ENCODE measurements at places on chromosomes 3 and 15.

GRCh38 chr3:146529021-146529420, 15.4 kb downstream of the PLSCR1 start:
- no peak for DNase-seq

DNA sequence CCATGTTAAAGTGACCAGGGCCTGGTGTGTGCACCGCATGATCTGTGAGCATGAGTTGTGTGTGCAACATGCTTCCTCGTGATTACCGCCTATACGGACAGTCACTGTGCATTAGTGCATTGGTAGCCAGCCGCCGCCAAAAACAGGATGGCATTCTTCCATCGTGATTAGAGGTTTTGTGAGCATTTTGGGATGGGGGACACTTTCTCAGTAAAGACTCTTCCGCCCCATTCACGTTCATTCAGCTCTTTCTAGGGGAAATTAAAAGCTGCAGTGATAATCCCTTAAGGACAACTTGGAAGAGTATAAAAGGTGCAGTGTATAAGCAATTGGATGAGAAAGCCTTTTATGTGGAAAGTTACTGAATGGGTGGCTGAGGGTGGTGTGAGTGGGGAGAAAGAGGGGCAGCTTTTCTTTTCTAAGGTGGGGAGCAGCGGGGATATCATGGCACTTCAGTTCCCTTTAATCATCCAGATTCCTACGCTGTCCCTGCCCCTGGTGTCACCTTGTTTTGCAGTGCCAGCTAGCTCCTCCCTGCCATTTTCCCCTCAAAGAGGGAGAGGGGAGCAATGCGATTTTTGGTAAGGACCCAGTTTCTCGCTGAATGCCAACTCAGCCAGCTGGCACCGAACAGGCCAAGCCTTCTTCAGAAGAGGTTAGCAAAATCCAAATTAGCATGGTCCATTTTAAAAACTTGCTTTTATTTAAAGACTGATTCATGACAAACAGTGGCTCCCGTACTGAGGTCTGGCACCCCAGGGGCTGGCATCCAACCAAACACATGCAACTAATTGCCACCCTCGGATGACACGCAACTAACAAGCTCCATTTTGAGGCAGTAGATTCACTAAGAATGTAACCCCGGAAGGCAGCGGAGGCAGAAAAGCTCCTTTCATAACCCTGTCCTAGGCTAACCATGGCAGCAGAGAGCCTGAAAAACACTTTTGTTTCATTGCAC, 447.8 kb downstream of the FHIT start:
- no peak for DNase-seq

GRCh38 chr3:101851850-101852714, 2.8 kb downstream of the NFKBIZ start:
- no peak for DNase-seq

GRCh38 chr15:61668444-61668843, 391.8 kb downstream of the VPS13C start:
- no peak for DNase-seq

GRCh38 chr3:14814411-14814871, 4.3 kb upstream of the FGD5 start:
- no peak for DNase-seq

DNA sequence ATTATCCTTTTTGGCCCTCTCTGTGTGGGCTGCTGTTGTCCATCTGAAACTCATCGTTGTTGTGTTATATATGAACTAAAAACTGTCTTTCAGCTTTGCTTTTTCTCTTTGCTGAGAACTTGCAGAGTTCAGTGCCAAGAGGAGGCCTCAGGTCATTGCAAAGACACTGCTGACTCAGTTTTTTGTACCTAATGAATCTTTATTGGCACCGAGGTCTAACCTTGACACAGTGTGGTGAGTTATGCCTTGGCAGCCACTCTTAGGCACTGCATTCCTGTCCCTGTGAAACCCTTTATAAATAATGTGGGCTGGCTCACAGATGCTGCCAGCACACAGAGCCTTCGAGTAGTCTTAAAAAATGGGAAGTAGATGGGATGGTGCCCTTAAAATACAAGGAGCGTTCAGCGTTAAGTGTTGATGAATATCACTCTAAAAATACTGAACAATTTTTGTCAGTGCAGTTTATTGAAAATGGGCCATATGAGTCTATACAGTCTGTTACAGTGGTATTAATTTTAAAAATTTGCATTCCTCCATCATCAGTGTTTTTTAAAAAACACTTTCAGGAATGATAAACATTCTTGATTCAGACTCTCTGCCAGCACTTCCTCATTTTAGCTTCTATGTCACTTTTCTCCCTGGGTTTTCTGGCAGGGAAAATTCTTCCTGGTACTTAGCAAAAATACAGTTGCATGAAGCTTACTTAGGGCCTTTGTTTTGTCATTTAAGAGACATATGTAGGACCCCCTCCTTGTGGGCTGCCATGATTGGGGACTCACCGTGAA, 234.1 kb downstream of the CACNA2D3 start:
- DNase-seq: no peak

DNA sequence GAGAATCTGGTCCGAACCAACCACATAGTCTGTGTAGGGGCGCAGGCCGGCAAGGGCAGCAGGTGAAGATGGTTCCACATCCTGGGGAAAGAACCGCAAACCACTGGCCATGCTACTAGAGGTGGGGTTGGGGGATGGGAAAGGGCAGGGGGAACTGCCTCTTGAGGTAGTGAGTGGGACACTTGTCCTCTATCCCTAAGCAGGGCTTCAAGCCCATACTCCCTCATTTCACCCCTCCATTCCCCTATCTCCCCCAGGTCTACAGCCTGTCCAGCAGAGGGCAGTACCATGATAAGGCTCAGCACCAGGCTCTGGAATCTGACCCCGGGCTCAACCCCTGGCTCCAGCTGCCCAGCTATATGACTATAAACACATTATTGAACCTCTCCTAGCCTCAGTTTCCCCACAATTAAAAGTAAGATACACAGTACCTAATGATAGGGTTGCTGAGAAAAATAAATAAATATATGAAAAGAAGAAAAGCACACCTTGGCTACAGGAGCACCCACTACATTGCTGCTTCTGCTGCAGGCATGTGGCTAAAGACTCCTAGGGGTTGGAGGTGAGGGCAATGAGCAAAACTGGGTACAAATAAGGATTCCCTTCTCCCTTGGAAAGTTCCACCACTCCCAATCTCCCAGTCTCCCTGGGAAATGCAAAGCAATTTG, 6.3 kb downstream of the GORASP1 start:
- no peak for DNase-seq

DNA sequence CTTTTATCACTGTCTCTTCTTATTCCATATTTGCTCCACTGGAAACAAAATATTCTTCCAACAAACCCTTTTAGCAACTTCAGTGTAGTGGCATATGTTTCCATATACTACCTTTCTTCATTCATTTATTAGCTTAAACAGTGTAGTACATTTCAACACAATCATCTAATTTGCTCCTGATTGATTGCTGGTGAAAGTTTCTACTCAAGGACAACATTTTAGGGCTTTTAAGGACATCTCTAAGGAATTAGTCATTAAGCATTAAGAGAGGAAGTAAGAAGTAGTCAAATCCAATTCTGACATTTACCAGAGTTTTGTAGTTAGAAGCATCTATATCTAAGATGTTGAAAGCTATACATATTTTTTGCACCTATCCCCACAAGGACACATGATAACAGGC, 55.8 kb downstream of the RSRC1 start:
- DNase-seq: no peak

DNA sequence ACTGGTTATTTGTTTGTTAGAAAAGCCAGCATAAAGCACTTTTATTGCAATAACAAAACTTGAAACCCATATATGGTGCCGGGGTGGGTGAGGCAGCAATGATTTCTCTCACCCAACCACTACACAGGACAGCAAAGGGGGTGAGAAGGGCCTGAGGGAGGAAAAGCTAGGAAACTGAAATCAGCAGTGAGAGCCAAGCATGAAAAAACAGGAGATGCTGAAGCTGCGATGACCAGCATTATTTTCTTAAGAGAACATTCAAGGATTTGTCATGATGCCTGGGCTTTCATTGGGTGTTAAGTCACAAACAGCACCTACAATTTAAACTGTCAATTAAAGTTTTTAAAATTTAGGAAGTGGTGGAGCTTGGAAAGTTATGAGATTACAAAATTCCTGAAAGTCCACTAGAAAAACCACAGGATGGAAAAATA, 11.9 kb upstream of the TM4SF4 start:
- DNase-seq: no peak

DNA sequence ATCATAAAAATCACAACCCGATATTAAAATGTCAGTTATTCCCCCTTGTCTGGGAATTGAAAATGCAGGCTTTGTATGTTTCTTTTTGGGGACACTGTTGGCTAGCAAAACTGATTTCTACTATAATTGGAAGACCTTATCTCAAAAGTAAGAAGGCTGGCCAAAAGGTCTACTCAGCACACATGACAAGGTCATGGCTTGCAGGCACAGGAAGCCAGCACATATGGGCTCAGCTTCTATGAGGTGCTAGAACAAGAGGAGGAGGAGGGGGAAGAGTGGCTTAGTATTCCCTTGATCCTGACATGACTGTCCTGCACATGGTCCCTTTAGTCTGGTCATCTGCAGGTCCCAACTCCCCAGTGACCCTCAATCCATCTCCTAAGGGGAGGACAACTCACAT, 681.2 kb downstream of the SQOR start:
- no peak for DNase-seq

GRCh38 chr15:82943176-82943575, 9.3 kb downstream of the HOMER2 start:
- DNase-seq: no peak

- DNase-seq: no peak
Observed at GRCh38 chr15:96801576-96802150, 471.2 kb downstream of the NR2F2 start.

DNA sequence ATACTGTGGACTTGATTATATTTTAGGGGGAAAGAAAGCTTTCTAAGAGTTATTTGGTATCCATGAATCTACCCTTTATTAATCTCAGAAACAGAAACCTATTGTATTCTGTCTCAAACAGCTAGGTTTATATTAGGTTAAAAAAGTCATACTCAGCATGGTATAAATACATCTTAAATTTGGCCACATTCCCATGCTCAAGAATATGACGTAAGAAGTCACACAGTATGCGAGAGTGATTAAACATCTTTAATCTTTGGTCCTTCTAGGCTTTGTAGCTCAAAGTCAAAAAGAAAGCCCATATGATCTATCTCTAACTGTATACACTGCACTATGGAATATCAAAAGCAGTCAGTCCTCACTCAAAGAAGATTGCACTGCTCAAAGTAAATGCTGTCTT, 131.4 kb downstream of the EPHA3 start:
- DNase-seq: no peak

- DNase-seq: no peak
Observed at GRCh38 chr3:79810581-79810980, 42.8 kb upstream of the ROBO1 start.

DNA sequence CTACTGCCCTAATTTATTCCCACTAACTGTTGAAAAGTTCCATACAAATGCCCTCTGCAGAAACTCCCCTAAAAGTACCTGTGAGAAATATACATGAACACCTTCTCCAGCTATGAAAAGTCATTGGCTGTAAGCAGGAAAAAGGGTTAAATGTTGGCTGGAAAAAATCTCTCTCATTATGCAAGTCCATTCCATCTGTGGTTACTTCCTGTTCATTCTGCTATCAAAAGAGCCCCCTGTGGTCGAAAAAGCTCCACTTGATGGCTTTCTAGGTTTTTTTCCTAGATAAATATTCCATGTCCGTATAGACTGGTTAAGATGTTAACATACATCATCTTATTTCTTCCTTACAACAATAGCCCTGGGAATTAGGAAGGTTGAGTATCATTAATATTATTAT, 56.2 kb upstream of the AKAP13 start:
- DNase-seq: no peak

- no peak for DNase-seq
Observed at GRCh38 chr3:158847885-158848284, 46.0 kb downstream of the MFSD1 start.

- no peak for DNase-seq
Observed at GRCh38 chr3:191148131-191148530, 50.9 kb upstream of the OSTN start.

- peak; percentile 37 for DNase-seq
Observed at GRCh38 chr15:41904541-41905005, 10.7 kb upstream of the SPTBN5 start.

- no peak for DNase-seq
Observed at GRCh38 chr3:43372809-43373559, 86.6 kb downstream of the SNRK start.

- DNase-seq: no peak
Observed at GRCh38 chr15:89908226-89908625, 4.5 kb downstream of the ARPIN start.

DNA sequence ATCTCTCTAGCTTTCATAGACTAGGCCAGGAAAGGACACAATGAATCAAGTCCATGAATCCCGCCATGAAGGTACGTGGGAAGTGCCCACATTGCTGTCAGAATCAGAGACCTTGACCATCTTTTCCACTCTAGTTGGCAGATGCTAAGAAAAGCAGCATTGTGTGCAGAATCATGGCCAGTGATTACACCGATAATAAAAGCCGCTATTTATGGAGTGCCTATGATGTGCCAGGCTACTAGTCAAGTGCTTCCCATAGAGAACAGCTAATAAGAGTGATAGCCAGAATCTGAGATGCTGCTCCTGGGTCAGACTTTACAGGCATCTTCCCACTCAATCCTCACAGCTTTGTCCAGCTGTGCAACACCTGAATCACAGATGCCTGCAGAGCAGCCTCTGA, 13.2 kb upstream of the RPL32 start:
- DNase-seq: no peak

GRCh38 chr15:62649793-62650420, 392.6 kb upstream of the TPM1 start:
- no peak for DNase-seq

DNA sequence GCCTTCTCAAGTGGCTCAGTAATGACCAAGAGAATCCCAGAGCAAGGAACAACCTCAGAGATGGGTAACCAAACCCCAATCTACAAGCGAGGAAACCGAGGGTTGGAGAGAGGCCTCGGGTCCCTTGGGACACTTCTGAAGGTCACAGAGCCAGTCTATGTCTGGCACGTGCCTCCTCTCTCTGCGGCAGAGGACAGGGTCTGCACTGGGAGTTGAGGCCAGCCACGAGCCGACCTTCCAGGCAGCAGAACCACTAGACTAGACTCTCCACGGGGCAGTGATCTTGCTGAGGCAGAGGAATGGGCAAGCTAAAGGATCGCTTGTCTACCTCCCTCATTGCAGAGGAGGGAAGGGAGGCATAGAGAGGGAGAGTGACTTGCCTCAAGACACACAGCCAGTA, 100.6 kb upstream of the SMAD3 start:
- DNase-seq: no peak

DNA sequence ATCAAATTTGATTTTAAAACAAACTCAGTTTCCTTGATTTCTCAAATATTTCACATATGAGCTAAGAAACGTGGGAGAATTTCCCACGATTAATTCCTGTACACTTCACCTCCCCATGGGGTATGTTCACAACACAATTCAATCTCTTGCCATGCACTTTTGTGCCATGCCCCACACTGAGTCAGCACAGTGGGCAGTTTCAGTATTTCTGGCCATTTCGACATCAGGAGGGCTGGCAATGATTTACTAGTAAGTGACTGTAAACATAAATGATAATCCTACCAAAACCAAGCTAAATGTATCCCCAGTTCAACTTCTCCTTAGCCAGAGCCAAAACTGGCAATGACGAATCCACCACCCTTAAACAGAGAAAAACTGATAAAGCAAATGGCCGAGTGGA, 293.6 kb downstream of the FGF12 start:
- DNase-seq: no peak

- DNase-seq: no peak
Observed at GRCh38 chr3:32869513-32870047, 51.8 kb downstream of the TRIM71 start.
